Activated CD4-positive, CD25-positive, alpha-beta regulatory T cell treated with anti-CD3 and anti-CD28 coated beads, Interleukin-2, amount 50 U/mL, for 24 hours (primary cell): ENCODE measurements at places on chromosomes 2 and 18.

DNA sequence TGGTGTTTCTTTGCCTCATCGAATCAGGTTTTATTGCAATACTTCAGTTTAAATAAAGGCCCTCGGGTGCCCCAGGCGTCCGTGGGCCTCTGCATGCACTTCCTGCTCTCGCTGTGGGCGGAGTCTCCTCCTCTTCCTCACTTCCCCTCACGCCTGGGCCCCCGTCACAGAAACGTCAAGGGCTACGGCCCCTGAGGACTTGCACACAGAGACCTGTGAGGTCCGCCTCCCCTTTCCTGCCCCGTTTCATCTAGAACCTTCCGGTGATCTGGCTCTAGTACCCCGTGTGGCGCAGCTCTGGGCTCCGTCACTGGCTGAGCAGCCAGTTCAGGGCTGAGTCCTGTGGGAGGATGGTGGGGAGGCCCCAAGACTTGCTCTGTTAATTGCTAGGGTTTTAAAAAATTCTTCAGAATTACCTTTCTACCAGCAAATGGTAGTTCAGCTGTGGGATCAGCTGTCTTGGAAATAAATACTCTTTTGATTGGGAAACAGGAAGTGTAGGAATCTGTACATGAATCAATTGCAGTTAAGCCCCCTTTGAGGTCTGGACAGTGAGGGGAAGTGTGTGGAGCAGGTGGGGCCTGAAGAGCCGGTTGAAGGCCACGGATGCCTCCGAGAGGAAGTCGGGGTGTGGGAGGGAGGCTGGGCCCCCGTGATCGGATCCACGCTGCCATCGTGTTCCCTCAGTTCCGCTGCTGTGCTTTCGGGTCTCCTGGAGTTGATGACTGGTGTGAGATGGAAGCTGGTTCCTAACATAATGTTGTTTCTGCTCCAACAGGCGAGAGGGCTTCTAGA lies 10.2 kb downstream of the NFATC1 start:
- peak; percentile 67 for ATAC-seq

DNA sequence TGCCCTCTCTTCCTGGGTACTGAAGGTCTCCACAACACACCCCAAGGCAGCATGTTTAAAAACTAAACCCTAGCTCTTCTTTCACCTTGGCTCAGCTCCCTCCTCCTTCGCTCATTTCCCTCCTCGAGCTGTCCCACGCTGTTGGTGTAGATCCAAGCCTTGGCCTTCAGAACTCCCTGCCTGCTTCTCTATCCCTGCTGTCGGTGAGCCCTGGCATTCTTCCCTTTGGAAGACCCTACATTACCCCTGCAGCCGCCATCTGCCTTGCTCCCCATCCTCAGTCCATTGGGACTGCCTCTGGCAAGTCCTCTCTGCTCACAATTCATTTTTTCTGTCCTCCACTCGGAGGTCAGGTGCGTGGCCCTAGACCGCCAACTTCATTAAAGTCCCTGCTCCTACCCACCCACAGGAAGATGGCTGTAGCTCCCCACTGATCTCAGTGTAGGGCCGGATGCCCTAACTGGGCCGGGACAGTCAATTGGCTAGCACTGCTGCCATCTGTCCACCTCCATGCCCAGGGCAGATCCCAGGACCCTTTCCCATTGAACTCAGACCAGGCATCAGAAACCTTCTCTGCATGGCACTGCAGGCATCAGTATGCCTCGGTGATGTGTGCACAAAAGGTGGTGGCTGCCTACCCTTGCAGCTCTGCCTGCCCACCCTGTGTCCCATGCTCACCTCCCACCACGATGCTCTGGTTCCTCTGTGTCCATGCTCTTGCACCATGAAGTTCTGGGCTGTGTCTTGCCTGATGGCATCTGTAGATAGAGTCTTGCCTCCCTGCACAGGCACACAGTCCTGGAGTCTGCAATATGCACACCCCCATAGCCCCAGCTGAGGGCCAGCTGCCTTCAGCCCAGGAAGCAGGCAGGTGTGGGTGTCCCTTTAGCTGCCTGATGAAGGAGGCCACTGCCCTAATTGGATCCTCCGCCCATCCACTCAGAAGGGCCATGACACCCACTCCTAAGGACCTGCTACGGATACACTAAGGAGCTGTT lies 5.7 kb downstream of the AMER3 start:
- ATAC-seq = no peak

DNA sequence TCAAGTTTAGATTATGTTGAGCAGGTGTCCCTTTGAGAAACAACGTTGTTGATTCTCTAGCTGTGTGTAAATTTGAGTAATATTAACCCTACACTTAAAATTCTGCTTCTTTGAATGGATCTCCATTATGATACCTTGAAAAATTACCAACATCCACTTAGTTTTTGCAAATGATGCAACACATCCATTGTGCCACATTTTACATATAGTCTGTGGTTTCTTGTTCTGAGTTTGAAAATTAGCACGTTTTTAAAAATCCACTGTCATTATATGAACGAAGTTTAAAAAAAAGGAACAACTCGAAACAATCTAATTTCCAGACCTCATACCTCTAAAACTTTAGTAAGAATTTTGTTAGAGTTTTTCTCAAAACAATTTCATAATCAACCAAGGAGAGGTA lies 37.7 kb downstream of the PIK3C3 start:
- ATAC-seq = no peak

GRCh38 chr2:237289139-237289538 lies 124.8 kb downstream of the COL6A3 start:
- no peak for ATAC-seq

GRCh38 chr2:238162846-238163441 lies 4.2 kb downstream of the ERFE start:
- no peak for ATAC-seq

GRCh38 chr2:148674063-148675020 lies 29.8 kb downstream of the EPC2 start:
- ATAC-seq = no peak

DNA sequence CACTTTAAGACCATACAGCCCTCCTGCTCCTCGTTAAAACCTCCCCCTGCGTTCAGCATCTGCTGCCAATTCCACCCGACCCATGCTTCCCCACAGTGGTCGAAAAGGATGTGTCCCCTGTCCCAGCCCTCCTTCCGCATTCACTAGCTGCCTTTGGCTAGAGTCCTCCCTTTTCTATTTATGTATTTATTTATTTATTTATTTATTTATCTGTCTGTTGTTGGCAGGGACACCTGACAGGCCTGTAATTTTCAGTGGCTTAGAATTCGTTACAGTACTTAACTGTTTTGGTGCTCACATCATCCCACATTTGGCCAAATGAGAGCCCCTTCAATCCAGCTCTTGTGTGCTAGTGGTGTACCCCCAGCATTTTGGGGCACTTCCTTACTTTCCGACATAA lies 50.8 kb downstream of the GNAL start:
- ATAC-seq = no peak

- no peak for ATAC-seq
These were observed 21.4 kb downstream of the ZNF24 start for GRCh38 chr18:35322486-35323458.

DNA sequence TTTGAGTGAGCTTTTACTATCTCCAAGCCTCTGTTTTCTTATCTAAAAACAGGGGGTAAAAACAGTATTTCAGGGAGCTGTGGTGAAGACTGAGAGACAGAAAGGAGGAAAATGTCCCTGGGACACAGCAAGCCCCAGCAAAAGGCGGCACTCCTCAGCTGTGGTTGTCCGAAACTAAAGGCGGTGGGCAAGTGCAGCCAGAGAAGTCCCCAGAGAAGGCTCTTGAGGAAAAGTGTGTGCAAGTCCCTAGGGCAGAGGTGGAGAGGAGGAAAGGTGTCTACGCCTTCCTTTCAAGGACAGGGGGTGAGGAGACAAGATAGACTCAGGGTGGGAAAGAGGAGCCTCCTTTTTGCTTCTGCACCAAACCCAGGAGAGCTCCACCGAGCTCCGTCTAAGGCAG lies 45.5 kb downstream of the CYP27C1 start:
- no peak for ATAC-seq

DNA sequence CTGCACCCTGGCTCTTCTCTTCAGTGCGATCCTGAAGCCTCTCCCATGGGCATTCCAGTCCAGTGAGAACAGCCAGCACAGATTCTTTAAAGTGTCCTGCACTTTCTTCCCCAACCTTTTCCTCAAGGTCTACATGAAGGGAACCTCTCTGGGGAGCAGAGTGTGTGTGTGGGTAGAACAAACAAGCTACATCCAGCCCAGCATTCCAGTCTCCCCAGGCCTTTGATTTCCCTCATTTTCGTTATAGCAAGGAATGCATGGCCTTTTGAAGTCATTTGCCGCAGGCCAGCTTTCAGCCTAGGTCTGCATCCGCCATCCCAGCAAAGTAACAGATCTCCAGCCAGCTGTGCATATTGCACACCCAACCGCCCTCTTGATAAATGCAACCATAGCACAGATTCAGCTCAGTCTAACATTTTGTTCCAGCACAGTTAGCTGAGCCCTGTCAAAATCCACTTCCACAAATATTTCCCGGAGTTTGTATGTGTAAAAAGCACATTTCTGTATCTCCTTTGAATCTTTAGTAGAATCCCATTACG lies 44.6 kb downstream of the CD8B2 start:
- ATAC-seq = no peak

DNA sequence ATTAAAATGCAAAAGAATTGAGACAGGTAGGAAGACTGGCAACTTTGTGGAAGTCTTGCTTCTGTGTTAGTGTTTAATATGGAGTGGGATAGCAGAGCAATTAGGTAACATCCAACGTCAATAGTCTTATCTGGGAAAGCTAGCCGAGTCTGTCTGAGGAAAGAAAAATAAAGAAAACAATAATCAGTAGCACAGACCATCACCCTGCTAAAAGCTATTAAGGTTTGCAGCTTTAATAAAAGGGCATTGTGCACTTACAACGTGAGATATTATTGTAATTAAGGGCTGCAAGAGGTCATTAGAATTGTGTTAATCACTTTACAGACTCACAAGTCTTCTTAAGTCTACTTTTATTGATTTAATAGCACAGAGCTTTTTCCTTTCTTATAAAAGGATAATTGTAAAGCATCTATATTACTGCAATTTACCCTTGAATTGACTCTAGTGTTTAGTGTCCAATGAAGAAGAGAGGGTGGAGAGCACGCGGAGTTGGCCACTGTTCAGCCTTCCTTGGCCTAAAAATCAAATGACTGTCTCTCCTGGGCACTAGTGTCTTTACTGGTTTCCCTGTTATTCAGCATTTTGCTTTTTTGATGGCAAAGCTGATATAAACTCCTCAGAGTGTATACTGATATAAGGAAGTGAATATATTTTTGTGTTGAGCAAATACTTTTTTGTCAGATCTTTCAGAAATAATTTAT lies 2.0 kb downstream of the CDH7 start:
- no peak for ATAC-seq

GRCh38 chr2:107730898-107731297 lies 95.8 kb upstream of the RGPD4 start:
- no peak for ATAC-seq

GRCh38 chr18:11823545-11823944 lies 27.7 kb upstream of the CHMP1B start:
- no peak for ATAC-seq

GRCh38 chr18:32173654-32174053 lies 16.2 kb upstream of the MEP1B start:
- no peak for ATAC-seq

DNA sequence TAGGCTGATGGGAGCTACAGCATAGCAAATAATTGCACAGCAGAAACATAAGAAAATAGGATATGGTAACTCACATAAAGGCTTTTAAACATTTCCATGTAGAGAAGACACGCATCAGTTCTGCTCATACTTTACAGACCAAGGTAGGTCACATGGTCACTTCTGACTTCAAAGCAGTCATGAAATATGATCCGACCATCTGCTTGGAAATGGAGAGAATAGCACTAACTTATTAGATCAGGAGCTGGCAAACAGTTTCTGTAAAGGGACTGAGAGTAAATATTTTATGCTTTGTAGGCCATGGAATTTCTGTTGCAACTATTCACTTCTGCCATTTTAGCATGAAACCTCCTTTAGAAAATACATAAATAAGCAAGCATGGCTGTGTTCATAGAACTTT lies 936.6 kb upstream of the FANCL start:
- no peak for ATAC-seq
